ENCODE measurements at places on chromosomes 2 and 18.

GRCh38 chr18:44895176-44895798 lies 214.6 kb downstream of the SETBP1 start:
- no peak for DNase-seq

DNA sequence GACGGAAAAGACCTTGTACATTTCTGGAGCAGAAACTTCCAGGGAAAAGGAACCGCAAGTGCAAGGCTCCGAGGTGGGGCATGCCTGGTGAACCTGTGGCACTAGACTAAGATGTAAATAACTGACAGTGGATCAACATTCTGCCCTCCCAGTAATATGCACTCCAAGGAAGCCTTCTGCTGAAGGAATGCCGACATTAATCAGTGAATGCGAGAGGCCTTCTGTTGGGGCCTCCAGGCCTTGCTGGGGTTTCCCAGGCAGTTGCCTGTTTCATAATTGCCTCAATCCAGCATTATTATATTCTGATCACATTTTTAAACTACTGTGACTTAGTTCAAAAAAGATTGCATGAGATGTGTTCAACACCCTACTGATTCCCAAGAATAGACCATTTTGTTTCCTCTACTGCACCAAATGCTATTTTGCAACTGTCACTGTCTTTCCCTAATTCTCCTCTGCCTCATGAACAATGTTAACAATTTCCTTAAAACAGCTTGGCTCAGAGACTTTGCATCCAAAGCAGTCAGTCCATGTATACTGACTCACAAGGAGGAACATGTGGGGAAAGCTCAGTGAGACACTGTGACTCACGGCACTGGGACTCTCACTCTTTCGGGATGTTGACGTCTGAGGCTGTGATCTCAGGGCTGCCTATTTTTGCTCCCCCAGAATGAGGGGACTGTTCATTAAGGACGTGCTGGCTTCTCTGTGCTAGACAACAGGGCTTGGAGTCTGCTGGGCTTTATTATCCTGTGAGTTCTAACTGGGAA lies 10.5 kb upstream of the DSG2 start:
- peak; percentile 6 for DNase-seq

DNA sequence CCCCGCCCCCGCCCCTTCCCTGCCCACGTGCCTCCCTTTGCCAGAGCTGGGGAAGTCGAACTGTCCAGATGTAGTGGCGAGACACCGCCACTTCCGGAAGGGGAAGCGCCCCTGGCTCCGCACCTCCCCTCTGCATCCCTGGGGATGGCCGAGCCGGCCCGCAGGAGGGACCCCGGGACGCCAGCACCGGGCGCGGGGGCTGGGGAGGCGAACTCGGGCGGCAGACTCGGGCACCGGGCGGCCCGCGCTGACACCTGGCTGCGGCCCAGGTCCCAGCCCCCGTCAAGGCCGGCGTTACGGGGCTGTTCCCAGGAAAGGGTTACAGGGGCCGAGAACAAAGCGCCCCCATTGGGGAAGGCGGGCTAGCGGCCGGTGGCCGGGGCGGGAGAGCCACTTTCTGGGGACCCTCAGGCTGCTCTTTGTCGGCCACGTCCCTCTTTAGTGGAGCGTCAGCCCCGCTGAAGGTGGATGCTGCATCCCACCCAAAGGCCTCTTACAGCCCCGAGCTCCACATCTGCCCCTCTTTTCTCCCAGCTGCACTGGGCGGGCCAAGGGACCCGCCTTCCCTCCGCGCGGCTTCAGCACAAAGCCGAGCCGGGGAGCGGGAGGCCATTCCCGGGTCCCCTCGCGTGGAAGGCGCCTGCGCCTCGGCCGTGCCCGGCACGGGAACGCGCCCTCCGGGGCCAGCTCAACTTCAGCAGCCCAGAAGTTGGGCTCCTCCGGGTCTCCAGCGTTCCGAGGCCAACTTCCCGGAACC lies 1.3 kb downstream of the SDC1 start:
- no peak for DNase-seq

DNA sequence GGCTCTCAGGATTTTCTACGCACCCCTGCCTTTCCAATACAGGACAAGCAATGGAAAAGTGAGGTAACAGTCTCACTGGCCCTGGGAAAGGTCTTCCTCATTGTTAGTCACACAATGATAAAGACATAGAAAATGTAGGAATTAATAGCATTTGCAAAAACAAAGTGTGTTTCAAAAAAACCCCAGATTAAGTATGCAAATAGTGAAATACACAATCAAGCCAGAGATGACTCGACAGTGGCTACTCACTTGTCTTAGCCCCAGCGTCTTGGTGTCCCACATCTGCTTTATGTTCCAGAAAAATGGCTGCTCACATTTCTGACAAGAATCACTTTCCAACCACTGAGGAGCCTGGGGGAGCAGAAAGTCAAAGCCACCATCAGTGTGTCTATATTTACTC lies 47.0 kb upstream of the AP1S3 start:
- no peak for DNase-seq

DNA sequence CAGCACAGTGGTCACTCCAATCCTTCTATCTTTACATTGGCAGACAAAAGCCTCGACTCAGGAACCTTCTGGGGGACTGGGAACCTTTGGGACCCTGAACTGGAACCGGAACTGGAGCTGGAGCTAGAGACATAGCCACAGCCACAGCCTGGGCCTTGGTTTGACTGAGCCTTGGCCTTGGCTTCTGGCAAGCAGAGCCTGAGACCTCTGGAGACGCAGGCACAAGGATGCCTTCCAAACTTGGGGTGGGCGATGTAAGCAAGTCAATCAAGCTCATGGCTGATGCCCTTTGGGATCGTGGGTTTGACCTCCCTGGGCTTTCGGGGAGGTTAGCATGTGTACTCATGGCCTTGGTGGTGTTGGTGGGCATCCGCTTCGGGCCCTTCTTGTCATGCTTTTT lies 619.3 kb downstream of the MBD2 start:
- DNase-seq: no peak

DNA sequence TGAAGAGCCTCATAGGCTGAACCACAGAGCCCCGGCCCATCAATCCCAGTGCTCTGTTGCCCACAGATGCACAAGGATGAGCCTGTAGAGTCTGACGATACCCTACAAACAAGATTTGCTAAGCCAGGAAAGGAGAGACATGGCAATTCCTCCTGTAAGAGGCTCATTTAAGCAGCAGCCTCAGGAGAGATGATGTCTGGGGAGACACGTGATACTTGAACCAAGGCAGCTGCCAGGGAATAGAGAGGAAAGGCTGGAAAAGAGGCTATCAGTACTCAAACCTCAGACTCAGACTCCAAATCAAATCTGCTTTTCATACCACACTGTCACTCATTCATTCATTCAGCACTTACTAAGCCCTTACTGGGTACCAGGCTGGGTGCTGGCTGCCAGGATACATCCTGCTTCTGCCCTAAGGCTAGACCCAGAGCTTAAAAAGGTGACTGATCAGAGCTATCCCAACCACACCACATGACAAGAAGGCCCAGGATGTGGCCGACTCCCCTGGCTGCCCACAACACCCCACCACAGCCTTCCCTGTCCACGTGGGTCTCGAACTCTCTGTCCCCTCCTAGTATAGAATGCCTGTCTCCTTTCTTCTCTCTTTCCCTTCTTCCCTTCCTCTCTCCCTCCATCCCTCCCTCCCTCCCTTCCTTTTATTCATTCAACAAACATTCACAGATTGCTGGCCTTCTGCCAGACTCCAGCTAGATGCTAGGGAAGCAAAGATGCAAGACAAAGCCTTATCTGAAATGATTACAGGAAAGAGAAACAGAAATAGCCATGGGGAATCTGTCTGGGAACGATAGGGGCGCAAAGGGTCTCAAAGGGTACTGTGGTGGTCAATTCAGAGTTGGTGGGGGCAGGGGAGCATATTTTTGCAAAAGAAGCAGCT lies 23.4 kb upstream of the KCNK3 start:
- DNase-seq: no peak

GRCh38 chr2:169185711-169186110 lies 116.3 kb downstream of the DHRS9 start:
- no peak for DNase-seq

DNA sequence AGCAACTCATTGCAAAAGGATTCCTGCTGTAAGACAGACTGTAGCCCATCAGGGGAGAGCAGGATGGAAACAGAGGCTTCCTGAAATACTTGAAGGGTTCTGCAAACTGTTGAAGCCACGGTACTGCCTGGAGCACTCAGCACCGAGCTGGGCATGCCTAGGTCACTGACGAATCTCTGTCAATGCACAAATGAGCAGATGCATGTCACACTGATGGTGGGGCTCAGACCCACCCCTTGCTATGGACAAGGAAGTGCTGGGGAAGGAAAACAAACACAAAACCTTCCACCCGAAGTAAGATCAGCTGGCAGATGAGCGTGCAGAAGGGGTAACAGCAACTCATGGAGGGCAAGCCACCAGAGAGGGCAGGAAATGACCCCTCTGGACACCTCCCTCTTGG lies 136.7 kb downstream of the BCL2 start:
- DNase-seq: no peak

GRCh38 chr2:112849956-112850355 lies 13.4 kb upstream of the IL1B start:
- DNase-seq: no peak

GRCh38 chr2:86160156-86160952 lies 34.9 kb downstream of the IMMT start:
- DNase-seq: no peak

DNA sequence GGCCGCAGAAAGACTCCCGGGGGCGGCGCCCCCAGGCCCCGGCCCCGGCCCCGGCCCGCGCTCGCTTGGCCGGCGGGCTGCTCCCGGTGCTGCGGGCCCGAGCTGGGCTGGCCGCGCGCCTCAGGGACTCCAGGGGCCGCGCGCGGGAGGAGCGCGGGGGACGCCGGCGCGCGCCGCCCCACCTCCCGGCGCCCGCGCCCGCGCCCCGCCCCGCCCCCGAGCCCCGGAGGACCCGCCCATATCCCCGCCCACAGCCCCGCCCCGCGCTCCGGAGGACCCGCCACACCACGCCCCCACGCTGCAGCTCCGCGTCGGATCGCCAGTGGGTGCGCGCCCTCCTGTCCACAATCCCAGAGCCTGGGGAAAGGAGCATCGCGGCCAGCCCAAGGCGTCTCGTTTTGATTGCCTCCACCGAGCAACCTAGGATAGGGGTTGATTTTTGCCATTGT lies at the start of gene PARD6G:
TSS of gene PARD6G (minus strand) at position 122 of the 449 bp plus-strand sequence. CDS start 166 bp downstream, outside the sequence.
- peak; percentile 75 for DNase-seq

GRCh38 chr2:118237451-118237850 lies 149.2 kb downstream of the INSIG2 start:
- DNase-seq: no peak

- no peak for DNase-seq
Measured at GRCh38 chr18:23053776-23054457, 81.4 kb upstream of the CABLES1 start.

DNA sequence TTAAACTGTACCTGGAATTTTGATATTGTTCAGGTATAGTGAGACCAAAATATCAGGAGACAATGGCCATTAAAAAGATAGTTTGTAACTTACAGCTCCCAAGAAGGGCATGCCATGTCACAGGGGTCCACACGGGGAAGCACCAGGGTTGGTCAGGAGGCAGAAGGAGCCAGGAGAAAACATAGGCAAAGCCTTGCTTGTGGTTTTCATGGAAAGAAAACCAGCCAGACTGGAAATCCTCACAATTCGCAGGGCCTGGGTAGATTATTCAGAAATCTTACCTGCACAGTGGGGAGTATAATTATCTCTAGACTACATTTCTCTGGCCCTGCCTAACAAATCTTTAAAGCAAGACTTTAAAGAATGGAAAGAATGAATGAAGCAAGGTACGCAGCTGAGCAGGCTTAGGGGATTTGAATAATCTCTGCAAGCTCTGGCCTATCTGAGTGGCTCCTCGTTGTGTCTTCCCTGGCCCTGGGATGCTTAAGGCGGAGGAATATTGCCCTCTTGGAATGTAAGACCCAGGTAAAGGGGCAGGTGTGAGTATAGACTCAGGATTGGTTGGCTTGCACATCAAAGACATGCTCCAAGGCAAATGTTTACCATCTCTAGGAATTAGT lies 66.9 kb upstream of the CDC42EP3 start:
- DNase-seq: no peak

DNA sequence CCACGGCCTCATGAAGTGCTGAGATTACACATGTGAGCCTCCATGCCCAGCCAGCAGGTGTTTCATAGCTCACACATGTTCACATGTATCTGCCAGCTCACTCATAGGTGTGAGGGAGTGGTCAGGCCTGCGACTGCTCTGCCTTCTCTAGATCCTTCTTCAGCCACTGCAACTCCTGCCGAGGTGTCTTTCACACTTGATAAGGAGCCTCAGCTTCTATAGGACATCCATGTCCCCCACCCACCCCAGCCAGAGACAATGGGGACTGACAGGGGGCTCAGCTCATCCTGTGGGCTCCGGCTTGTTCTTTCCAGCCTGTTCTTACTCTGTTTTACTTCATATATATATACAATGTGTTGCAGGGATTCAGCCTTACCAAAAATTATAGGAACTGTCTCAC lies 286.5 kb upstream of the MGAT5 start:
- DNase-seq: no peak

DNA sequence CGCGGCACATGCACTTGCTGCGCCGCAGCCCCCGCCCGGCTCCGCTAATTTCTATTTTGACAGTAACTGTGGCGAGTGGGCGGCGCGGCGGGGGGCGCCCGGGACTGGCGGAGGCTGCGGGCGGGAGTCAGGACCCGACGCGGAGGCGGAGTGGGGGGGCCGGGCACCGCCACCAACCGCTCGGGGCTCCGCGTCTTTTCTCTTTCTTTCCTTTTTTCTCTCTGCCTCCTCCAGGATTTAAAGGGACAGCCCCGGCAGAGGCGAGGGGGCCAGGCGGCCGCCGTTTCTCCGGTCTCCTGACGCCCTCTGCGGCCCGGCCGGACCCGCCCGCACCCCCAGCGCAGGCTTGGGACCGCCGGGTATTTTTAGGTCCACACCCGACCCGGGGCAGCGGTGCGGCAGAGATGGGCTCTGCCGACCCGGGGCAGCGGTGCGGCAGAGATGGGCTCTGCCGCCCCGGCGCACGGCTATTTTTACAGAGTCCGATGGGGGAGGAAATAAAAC lies 460 bp upstream of the ZBTB7C start:
- peak; percentile 67 for DNase-seq

- no peak for DNase-seq
Measured at GRCh38 chr18:9594823-9595596, 19.3 kb downstream of the PPP4R1 start.

DNA sequence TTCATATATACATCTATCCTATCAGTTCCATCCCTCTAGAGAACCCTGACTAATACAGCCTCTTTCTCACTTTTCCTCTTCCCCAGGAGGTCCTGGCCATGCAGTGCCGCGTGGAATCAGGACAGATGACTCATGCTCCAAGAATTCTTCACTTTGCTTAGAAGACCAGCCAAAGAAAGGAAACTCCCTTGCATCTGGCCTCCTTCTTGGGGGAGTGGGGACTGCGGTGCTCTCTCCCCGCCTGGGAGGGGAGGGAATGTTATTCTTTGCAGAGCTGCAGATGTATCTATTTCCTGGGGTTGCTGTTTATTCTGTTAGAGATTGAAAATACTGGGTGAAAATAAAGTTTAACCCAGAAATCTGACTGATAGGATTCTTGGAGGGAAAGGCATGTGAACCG lies 111.5 kb upstream of the SH3BP4 start:
- no peak for DNase-seq

DNA sequence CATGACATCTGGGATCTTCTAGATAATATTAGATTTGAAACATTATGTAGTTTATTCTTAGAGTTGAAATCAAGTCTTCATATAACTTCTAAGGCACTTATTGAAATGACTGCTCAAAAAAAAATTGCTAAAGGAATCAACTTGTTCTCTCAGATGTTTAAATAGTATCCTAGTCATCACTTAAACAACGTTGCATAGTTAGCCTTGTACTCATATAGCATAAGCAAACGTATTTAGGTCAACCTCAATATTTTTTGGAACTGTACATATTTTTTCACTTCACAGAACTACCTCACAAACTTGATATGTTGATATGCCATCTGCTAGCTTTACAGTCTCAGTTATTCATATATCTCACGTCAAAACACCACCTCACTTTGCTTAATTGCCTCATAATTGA lies 47.1 kb upstream of the CREB1 start:
- DNase-seq: no peak

Measured in anterior cingulate cortex (tissue), 58 donors.